Eye (tissue), 1 donor: ENCODE measurements at places on chromosomes 4 and X.

GRCh38 chr4:7890635-7891393, 48.8 kb downstream of the AFAP1 start:
- no peak for DNase-seq

GRCh38 chrX:53605004-53605403, 81.5 kb downstream of the HUWE1 start:
- no peak for DNase-seq

DNA sequence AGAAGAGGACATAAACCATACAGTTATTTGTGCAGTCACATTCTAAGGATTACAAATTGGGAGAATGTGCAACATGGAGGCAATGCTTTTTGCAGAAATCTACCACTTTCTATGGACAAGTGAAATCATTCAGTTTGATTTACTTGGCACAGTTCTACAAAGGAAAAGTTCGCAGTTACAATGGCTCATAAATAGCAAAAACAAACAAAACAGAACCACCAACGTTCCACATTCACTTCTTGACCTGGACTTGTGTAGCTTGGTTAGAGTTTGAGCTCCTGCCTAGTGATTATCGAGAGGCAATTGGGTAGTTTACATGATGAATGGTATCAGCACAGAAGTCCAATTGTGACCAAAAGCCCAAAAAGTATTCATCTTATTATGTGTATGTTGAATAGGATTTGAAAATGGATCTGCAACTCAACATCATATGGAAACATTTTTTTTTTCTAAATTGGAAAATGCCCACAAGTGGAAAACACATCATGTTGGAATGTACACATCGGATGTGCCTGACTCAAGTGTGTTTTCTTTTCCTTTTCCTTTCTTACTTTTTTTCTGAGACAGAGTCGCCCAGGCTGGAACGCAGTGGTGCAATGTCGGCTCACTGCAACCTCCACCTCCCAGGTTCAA, 123.8 kb downstream of the LUZP4 start:
- no peak for DNase-seq

DNA sequence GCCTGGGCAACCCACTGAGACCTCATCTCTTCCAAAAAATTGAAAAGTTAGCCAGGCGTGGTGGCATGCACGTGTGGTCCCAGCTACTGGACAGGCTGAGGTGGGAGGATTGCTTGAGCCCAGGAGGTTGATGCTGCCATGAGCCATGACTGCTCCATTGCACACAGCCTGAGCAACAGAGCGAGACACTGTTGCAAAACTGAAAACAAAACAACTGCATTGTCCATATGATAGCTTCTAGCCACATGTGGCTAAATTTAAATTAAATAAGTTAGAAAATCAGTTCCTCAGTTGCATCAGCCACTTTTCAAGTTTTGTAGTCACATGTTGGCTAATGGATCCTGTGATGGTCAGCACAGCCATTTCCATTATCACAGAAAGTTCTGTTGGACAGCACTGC, 67.9 kb downstream of the GAB1 start:
- DNase-seq, result no peak

- DNase-seq, result no peak
Observed at GRCh38 chrX:150849486-150849885, 49.0 kb downstream of the CD99L2 start.

- no peak for DNase-seq
Observed at GRCh38 chrX:2517055-2517454, 16.3 kb upstream of the DHRSX start.

DNA sequence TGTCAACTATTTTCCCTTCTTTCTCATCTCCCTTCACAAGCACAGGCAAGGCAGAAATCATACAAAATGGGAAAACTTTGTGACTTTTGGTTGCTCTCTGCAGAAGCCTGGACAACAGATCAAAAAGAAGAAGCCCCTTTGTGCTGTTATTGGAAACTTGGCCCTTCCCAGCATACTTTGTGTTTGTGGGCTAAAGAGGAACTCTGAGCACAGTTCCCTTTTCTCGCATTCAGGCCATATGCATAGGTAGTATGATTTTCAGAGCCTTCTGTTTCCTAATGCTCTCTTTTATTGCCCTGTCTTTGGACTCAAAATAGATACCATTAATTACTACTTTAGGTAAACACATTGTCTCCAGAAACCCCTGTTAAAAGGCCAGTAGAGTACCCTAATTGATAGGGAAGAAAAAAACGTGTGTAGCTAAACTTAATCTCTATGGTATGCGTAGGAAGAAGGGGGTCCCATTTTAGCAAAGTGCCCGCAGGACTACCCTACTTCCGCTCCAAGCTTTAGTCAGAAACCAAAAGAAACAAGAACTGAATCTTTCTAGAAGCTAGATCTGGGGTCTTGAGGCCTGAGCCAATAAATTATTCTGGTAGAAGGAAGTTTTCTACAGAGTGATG, 26.6 kb downstream of the VSIG4 start:
- no peak for DNase-seq

GRCh38 chr4:1002131-1002630, 9.0 kb upstream of the SLC26A1 start:
- peak; percentile 70 for DNase-seq

GRCh38 chrX:56385336-56385735, 153.2 kb downstream of the KLF8 start:
- DNase-seq, result no peak
